ENCODE measurements at places on chromosomes 13 and 19.

DNA sequence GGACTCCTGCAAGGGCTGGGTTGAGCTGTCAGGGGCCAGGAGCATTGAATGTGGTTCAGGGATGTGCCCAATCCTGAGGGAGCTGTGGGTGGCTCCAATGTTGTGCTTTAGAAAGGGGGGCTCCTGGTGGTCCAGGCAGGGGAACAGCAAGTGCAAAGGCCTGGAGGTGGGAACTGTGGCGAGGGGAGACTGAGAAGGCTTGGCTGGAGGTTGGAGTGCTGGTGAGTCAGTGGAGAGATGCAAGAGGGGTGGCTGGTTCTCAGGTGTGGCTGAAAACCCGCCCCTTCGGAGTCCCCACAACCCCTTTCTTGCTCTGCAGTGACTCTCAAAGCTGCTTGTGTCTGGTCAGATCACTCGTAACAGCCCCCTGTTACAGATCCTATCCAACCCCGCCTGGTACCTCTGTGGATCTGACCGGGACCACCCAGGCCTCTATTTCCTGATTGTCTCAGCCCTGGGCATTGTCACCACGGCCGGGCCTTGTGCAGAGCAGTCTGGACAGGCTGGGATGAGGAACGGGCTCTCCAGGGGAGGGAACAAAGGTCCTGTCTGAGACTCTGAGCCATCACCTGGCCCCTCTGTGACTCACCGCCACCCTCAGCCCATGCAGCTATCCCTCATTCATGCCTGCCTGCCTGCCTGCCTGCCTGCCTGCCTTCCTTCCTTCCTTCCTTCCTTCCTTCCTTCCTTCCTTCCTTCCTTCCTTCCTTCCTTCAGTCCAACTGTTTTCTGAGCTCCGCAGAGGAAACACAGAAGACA, 1.4 kb upstream of the KCNN1 start:
- DNase-seq = no peak

- DNase-seq = no peak
These were observed 129.1 kb upstream of the HTR2A start for GRCh38 chr13:47025791-47026447.

GRCh38 chr19:4319067-4319718, 14.8 kb downstream of the FSD1 start:
- DNase-seq = no peak

DNA sequence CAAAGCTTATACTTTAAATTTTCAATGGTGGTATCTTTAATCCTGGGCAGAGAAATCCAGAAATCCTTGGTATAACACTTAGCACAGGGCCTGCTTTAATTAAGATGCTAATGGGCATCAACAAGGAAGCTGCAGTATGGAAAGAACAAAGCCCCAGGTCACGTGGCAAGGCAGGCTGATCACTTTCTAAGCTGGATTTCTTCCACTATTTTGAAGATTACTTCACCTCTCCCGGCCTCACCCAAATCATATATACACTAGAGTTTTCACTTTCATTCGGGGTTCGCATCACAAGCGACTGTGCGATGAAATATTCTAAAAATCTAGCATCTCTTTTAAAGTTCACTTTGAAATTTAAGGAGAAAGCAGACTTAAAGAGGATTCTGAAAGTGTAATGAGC, 71.8 kb downstream of the STARD13 start:
- no peak for DNase-seq

- DNase-seq = no peak
These were observed 1.3 kb downstream of the FBXW9 start for GRCh38 chr19:12695096-12695495.

GRCh38 chr19:49718511-49718910, 27.6 kb downstream of the CPT1C start:
- no peak for DNase-seq

- DNase-seq = no peak
These were observed at the start of gene CERS4 for GRCh38 chr19:8208922-8209461. CERS4 (plus strand) TSS chr19:8209370; CDS start chr19:8251077, 41,707 bp downstream.
